ENCODE measurements at places on chromosomes 2 and 18.

DNA sequence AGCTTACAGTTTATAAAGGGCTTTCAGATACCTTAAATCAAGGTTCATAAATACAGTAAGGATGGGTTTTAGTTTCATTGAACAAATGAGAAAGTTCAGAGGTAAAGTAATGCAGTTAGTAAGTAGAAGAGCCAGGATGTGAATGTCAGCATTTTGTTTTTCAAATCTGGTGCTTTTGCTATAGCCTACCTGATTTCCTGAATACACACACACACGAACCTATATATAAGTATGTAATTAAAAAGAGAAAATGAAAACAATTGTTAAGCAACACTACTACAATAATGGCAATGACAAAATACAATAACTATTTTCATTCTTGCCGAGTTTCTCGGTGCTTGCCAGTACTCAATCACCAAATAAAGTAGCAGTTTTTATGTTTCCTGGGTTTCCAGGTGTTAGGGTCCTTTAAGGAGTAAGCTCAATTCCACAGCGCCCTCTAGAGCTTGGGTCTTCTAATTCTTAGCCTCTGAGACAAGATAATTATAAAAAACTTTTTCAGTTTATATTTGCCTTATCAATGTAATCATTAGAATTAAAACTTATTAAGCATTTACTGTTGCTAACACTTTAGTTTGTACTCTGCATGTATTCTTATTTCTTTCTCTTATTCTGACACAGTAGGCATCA lies 512.9 kb upstream of the ACVR2A start:
- no peak for DNase-seq

GRCh38 chr2:75922191-75922590 lies 211.5 kb upstream of the GCFC2 start:
- DNase-seq = no peak

DNA sequence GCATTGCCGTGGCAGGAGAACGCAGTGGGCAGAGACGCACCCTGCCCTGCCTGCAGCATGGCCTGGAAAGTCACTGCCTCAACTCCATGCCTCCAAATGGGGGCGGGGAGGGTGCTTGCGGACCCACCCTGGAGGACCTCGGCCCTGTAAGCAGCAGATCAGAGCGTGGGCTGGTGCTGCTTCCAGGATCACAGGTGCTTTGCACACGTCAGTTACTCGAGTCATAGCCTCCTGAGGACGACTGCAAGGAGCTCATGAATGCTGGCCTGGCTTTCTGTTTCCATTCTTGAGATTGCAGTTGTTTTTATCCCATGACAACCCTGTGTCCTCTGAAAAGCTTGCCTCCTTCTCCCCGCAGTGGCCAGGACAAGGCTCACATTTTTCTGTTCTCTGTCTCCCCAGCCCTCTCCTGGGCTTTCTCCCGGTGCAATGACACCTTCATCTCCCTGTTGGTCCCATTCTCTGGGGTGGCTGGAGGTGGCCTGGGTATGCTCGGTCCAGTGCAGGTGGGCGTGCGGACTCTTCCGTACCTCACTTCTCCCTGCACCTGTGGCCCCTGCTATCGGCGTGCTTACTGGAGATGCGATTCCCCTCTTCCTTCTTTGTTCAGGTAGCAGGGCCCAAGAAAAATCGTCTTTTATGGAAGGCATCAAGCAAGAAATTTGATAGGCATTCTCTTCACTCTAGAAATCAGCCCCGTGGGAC lies 208.0 kb downstream of the GBX2 start:
- no peak for DNase-seq

DNA sequence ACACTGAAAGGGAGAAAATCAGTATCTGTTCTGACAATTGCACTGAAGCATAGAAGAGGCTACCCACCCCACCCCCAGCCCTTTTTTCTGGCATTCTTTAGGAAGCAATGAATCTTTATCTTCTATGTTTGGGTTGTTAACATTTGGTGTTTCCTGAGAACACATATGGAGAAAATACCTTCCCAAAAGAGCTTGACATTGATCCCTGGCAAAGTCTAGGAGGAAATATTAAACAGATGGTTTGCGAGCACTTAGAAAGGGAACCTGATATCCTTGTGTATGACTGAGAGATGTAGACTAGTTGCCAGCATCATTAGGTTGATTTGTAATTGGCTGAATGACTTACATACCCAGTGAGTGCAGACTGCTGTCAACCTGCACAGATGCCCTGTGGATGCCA lies 42.9 kb downstream of the DOK1 start:
- DNase-seq = no peak

DNA sequence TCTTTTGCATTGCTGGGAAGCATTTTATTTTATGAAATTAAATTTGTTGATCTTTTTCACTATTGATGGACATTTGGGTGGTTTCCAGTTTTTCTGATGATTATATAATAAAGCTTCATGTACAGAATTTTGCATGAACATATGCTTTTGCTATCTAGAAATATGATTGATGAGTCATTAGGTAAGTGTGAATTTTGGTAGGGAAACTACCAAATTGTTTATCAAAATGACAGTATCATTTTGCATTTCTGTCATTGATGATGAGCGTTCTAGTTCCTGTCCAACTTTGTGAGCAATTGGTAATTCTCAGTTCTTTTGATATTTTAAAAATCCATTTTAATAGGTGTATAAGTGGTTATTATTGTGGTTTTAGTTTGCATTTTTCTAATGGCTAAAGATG lies 67.7 kb downstream of the TAF4B start:
- no peak for DNase-seq

DNA sequence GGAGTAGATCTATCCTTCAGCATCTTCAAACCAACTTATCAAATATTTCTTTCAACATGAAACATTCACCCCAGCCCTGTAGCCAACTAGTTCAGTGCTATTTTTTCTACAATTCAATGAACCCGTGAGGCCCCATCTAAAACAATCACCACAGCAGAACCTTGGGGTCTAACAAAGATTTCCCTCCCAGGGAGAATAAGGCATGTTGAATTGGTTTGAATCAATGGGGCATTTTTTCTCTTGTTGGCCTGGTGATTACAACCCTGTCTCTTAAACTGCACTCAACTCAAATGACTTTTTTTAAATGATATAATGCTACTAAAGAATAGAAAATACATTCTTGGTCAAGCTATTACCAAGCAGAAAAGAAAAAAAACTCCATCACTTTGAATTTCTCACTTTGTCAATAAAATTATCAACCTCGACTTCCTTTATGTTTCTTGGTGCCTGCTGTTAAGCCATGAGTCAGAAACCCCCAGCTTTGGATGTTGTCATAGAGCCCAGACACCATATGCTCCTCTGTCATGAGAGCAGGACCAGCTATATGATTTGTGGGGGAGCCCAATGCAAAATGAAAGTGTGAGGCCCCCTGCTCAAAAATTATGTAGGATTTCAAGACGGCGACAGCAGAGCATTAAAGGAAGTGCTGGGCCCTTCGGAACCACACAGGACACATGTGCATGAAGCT lies 282.4 kb downstream of the MEIS1 start:
- DNase-seq = no peak

- no peak for DNase-seq
These were observed 1.2 kb upstream of the CLASP1 start for GRCh38 chr2:121650315-121650930.

- no peak for DNase-seq
These were observed 234.0 kb upstream of the RAB12 start for GRCh38 chr18:8375249-8375648.

DNA sequence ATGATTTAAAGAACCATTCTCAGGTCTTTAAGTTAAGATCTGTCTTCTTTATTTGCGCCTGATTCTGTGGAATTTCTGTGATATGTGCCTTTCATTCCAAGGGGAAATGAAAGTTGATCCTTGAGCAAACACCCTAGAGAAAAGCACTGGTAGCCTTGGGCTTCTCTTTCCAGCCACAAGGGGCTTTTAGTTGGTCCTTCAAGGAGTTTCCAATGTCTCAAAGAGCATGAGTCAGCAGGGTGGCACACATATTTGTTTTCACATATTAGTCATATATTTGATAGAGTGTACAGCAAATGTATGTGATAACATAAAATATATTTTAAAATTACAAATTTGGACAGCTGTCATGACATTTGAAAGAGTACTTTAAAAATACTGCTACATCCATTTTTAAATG lies 339.5 kb downstream of the TXNL1 start:
- DNase-seq = no peak

GRCh38 chr2:41933585-41934320 lies 114.1 kb upstream of the PKDCC start:
- no peak for DNase-seq
